ENCODE measurements at places on chromosomes 4 and X.

DNA sequence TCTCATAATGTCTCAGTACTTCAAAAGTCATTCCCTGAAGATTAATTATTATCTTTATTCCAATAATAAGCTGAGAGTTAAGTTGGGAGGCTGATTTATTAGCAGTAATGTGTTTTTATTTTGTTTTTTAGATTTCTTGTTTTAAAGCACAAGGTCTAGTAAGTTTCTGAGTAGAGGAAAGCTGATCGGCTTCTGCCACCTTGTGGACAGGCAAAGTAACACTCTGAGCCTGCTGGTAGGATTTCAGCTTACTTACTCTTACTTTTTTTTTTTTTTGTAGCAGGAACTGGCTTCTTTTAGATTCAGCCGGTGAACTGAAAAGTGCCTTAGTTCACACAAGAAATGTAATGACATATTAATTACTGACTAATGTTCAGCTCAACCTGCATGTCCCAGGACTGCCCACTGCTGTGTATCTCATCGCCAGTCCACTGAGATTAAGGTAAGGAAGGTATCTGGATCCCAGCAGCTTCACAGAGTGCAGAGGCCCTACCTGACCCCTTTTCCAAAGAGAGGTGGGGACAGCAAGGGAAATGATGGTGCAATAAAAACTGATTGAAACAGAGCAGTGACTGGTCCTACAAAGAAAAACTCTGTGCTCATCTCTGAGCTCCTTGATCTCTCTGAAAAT is 126.5 kb downstream of the ADGRA3 start:
- no peak for DNase-seq

DNA sequence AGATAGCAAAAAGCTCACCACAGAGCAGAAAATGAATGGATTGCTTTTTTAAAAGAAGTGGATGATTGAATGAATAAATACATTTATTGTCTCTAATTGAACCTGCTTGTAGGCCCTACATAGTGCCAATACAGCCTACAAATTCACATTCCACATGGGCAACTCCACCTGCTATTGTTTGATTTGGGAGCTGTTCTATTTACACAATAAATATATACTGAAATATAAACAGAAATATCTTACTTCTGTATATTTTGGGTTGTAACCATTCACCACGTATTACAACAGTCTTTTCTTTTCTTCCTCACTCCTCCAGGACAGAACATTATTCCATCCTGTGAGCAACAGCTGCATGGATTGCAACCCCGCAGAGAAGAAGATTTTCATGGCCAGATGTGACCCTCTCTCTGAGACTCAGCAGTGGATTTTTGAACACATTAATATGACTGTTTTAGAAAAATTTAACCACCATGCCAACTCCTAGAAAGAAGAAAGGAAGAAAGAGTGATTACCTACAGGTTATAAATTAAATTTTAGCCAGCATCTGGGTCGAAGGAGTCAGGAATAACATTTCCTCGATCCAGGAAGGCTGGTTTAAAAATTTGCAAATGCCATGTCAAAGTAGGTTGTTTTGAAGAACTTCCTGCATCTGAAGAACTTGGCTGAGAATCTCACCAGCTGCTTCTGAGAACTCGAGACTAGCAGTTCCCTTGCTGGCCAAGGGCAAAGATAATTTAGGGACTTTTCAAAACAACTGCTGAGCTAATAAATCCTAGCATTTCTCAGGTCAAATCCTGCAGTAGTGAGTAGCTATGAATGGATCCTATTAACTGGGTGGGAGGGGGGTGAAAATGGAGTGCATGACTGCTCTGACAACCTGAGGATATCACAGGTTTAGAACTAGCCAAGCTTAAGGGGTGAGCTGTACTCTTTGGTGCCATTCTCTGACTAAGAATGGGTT is 128.7 kb upstream of the GALNT7 start:
- DNase-seq, result no peak

DNA sequence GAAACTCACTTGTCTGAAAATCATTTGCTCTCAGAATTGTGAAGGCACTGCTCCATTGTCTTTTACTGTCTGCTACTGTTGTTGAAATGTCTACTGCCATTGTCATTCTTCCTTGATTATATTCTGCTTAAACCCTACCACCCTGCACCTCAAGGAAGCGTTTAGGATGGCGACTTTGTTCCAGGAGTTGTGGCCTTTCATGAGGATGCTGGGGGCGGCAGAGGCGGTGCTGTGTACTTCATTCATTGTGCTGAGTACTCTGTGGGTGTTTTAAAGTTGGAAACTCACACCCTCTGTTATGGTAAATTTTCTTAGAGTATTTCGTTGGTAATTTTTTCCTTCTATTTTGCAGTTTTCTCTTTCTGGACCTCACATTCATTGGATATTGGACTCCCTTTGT is 258.9 kb downstream of the TENM3 start:
- DNase-seq, result no peak

GRCh38 chr4:76013540-76013939 is 6.2 kb upstream of the CXCL9 start:
- no peak for DNase-seq

Measured in GM12892 (cell line).